ENCODE measurements at places on chromosomes 2 and 18. TPM values are rescaled to one million over a fixed set of nuclear protein-coding genes. Genes with fewer than 3 reads are reported as not detected.

- DNase-seq = no peak
- H3K4me3 ChIP-seq = no peak overlapping the region
- peak overlapping the region; percentile 92 for H3K27ac ChIP-seq
- no peaks in the 10 kb centered on the region for H3K27me3 ChIP-seq
- H3K36me3 ChIP-seq = no peaks in the 10 kb centered on the region
These were observed 22.6 kb downstream of the FER1L5 start for GRCh38 chr2:96665083-96665569.

The TTN gene
- 7.6 TPM for total RNA-seq

- H3K27ac ChIP-seq = no peak overlapping the region
- no peak overlapping the region for H3K4me3 ChIP-seq
- no peak for DNase-seq
- H3K4me1 ChIP-seq = no peaks in the 10 kb centered on the region
- no peaks in the 10 kb centered on the region for H3K27me3 ChIP-seq
These were observed 232.5 kb downstream of the TFCP2L1 start for GRCh38 chr2:121052521-121052920.

- no peak overlapping the region for H3K27ac ChIP-seq
- H3K4me3 ChIP-seq = no peak overlapping the region
- no peaks in the 10 kb centered on the region for H3K4me1 ChIP-seq
- DNase-seq = no peak
These were observed 277.4 kb downstream of the SETBP1 start for GRCh38 chr18:44958040-44958439.

The TRABD2A gene
- total RNA-seq = 1.1 TPM

GRCh38 chr2:26892922-26893524, 45.1 kb downstream of the DPYSL5 start:
- no peaks in the 10 kb centered on the region for H3K4me1 ChIP-seq
- no peaks in the 10 kb centered on the region for H3K27me3 ChIP-seq
- H3K36me3 ChIP-seq = no peaks in the 10 kb centered on the region
- DNase-seq = no peak
- no peak overlapping the region for H3K27ac ChIP-seq

GRCh38 chr2:86661333-86661732, 37.7 kb upstream of the RNF103 start:
- H3K4me1 ChIP-seq = no peaks in the 10 kb centered on the region
- DNase-seq = no peak
- no peaks in the 10 kb centered on the region for H3K36me3 ChIP-seq
- no peaks in the 10 kb centered on the region for H3K27me3 ChIP-seq
- H3K27ac ChIP-seq = no peak overlapping the region

- no peak overlapping the region for H3K4me3 ChIP-seq
- peaks cover 13% of the 10 kb centered on the region for H3K4me1 ChIP-seq
- no peaks in the 10 kb centered on the region for H3K27me3 ChIP-seq
- H3K36me3 ChIP-seq = no peaks in the 10 kb centered on the region
- no peak for DNase-seq
These were observed 33.3 kb downstream of the NAB1 start for GRCh38 chr2:190682168-190682567.

The EPB41L5 gene
- total RNA-seq = 11.7 TPM
